Ureter (tissue), 1 donor: ENCODE measurements at places on chromosomes 12 and 14. TPM values are rescaled to one million over a fixed set of nuclear protein-coding genes. Genes with fewer than 3 reads are reported as not detected.

DNA sequence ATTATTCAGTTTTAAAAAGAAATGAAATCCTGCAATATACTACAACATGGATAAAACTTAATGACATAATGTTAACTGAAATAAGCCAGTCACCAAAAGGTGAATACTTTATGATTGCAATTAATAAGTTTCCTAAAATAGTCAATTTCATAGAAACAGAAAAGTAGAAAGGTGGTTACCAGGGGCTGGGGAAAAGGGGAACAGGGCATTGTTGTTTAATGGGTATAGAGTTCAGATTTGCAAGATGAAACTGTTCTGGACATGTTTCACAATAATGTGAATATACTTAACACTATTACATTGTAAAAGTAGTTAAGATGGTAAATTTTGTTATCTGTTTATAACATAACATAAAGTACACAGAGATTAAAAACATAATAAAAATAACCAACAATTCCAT, 550.9 kb downstream of the CCER1 start:
- no peak for DNase-seq

KCNK10 gene
- total RNA-seq: not detected

RFX4 gene
- total RNA-seq: not detected

DNA sequence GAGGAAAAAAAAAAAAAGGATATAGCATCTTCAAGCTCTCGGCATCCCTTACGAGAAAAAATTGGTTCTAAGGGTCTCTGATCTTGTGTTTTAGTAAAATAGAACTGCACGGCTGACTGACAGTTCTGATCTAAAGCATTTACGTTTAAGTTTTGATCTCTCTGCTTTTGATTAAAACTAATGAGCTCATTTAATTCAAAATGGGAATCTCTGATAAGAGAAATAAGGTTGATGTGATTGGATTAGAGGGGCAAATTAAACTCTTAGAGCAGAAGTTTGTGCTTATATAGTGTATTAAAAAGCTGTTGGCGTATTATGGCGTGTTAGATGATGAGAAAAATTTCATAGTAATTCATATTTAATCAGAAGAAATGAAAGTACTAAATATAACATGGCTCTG, 217.6 kb downstream of the EGLN3 start:
- no peak for DNase-seq

DNA sequence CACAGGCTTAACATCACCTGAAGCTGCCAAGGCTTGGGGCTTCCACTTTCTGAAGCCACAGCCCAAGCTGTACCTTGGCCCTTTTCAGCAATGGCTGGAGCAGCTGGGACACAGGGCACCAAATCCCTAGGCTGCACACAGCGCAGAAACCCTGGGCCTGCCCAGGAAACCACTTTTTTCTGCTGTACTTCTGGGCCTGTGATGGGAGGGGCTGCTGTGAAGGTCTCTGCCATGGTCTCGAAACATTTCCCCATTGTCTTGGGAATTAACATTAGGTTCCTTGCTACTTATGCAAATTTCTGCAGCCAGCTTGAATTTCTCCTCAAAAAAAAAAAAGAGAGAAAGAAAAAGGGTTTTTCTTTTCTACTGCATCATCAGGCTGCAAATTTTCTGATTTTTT, 219.1 kb downstream of the RPL10L start:
- no peak for DNase-seq

- DNase-seq: no peak
These were observed 78.8 kb upstream of the NEDD1 start for GRCh38 chr12:96828169-96828789.

GRCh38 chr14:98966016-98966415, 306.0 kb downstream of the BCL11B start:
- no peak for DNase-seq

DNA sequence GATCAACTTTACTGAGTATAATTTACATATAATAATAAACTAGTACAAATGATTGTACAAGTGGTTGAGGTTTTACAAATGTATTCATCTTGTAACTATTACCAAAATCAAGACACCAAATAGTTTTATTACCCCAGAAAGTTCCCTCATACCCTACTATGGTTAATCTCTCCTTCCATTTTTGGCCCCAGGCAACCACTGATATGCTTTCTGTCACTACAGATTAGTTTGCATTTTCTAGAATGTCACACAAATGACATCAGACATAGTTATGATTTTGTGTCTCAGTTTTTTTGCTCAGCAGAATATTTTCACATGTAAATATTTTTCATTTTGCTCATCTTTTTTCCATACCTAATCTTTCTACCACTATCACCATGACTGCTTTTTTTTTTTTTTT, 49.1 kb downstream of the TMX1 start:
- DNase-seq: no peak

GRCh38 chr12:15232959-15233358, 11.7 kb upstream of the RERG start:
- no peak for DNase-seq

NPAS3 gene
- total RNA-seq: 2.3 TPM

GLIPR1L1 gene
- total RNA-seq: not detected

GRCh38 chr12:77225373-77225772, 160.0 kb upstream of the E2F7 start:
- DNase-seq: no peak
